OCI-M1 (cell line): ENCODE measurements at places on chromosomes 3 and 15.

GRCh38 chr3:196793246-196793645 is 53.6 kb downstream of the PAK2 start:
- DNase-seq: no peak

DNA sequence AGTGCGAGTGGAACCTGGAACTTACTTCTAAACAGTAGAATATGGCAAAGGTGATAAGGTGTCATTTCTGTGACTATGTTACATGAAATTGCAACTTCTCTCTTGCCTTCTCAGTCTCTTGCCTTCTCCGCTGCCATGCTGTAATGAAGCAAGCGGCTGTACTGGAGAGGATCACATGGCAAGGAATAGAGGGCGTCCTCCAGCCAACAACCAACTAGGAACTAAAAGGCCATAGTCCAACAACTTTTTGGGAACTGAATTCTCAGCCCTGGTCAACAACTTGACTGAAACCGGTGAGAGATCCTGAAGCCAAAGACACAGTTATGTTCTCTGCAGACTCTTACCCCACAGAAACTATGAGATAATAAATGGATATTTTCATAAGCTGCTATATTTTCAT is 143.5 kb downstream of the P3H2 start:
- no peak for DNase-seq

- DNase-seq: no peak
Observed at GRCh38 chr3:42633544-42633943, 20.0 kb upstream of the ZBTB47 start.

DNA sequence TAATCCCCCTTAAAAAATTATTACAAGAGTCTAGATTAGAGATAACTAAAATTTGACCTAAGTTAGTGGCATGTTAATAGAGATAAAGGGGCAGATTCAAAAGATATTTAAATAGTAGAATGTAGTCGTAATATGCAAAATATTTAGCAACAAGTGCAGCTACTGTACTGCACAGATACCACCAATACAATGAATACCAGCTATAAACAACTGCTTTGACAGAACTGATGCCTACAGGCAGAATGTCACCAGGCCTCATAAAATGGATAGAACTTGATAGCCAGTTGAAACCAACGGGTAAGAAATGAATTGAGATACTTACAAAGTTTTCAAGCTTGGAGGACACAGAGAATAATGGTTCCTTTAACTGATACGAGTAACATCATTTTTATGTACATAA is 249.3 kb upstream of the VEPH1 start:
- no peak for DNase-seq

DNA sequence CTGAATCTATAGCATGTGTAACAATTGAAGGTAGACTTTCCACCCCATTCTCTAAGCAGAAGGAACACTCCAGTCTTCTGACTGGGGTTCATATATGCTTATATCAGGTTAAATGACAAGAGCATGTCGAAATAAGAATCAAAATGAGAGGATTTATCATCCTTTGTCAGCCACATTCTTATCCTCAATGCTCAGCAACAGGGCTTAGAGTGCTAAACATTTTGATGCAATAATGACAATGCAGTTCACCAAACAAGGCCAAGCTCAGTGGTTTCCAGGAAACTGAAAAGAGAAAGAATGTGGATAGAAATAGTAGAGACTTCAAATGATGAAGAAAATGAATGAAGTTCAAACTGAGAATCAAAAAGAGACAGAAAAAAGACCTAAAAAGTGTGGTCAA is 78.0 kb downstream of the FSIP1 start:
- peak; percentile 92 for DNase-seq

DNA sequence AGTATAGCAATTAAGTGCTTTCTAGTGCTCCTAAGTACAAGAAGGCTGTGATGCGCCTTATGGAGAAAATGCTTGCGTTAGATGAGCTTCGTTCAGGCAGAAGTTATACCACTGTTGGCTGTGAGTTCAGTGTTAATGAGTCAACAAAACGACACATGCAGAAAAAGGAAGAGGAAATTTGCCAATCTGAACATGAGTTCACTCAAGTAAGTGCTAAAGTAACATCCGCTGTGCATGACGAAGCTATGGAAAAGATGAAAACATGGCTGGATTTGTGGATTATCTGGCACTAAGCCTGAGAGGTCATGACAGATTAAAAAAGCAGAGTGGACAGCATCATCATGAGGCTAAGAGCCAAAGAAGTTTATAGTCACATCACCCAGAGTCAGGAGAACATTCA is 36.9 kb downstream of the SH3BP5 start:
- no peak for DNase-seq

- peak; percentile 71 for DNase-seq
Observed at GRCh38 chr3:50347187-50347813, 1.8 kb upstream of the ZMYND10 start.
